Cortex of kidney (tissue), 1 donor: ENCODE measurements at places on chromosomes 3 and 15.

GRCh38 chr15:83775738-83776137, 121.8 kb downstream of the ADAMTSL3 start:
- no peak for DNase-seq

DNA sequence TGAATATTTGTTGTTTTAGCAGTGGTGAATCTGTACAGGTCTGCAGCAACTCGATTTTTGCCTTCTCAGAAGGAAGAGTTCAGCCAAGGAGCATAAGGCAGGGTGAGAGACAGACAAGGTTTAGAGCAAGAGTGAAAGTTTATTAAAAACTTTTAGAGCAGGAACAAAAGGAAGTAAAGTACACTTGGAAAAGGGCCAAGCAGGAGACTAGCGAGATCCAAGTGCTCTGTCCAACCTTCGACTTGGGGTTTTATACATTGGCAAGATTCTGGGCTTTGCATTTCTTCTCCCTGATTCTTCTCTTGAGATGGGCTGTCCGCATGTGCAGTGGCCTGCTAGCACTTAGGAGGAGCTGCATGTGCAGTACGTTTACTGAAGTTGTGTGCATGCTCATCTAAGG, 46.7 kb upstream of the AADACL2 start:
- no peak for DNase-seq

- no peak for DNase-seq
These were observed 110.4 kb downstream of the FILIP1L start for GRCh38 chr3:100003609-100004503.

GRCh38 chr15:42151736-42152135, 4.7 kb downstream of the PLA2G4F start:
- DNase-seq, result no peak

GRCh38 chr3:182248349-182248880, 536.7 kb downstream of the SOX2 start:
- DNase-seq, result no peak

- no peak for DNase-seq
These were observed at the start of gene CPNE9 for GRCh38 chr3:9703736-9704346. TSS of gene CPNE9 (plus strand) at chr3:9703833. CDS start at chr3:9703997, 164 bp downstream.

DNA sequence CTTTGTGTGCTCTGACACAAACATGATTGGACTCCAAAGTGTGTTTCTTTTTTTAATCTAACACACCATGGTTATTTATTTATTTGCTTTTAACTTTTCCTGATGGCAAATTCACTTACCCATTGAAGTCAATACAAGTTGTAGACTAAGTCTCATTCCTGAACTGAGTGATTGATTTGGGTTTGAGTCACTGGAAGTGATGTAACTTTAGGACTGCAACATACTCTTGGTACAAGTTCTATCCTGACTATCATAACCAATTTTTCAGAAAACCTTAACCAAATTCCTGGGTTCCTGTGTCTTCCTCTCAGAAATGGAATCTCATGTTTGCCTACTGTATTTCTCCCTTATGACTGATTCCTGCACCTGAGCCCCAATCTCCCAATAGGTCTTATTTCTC, 590.0 kb upstream of the ROBO1 start:
- DNase-seq, result no peak

- DNase-seq, result no peak
These were observed 24.9 kb upstream of the ARPIN start for GRCh38 chr15:89937365-89938350.

GRCh38 chr15:35843498-35843897, 297.5 kb upstream of the DPH6 start:
- DNase-seq, result no peak

GRCh38 chr3:44942202-44942921, 33.6 kb downstream of the ZDHHC3 start:
- no peak for DNase-seq

- no peak for DNase-seq
These were observed 86.6 kb downstream of the FNDC3B start for GRCh38 chr3:172125963-172126457.

DNA sequence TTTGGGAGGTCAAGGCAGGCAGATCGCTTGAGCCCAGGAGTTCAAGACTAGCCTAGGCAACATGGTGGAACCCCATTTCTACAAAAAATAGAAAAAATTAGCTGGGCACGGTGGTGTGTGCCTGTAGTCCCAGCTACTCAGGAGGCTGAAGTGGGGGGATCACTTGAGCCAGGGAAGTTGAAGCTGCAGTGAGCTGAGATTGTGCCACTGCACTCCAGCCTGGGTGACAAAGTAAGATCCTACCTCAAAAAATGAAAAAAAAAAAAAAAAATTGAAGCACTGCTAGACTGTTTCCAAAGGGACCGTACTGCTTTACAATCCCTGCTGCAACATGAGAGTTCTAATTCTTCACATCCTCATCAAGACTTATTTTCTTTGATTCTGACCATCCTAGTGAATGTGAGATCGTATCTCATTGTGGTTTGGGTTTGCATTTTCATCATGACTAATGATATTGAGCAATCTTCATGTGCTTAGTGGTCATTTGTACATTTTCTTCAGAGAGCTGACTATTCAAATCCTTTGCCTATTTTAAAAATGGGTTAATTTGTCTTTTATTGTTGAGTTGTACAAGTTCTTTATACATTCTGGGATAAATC, 10.8 kb downstream of the CMTM8 start:
- no peak for DNase-seq

DNA sequence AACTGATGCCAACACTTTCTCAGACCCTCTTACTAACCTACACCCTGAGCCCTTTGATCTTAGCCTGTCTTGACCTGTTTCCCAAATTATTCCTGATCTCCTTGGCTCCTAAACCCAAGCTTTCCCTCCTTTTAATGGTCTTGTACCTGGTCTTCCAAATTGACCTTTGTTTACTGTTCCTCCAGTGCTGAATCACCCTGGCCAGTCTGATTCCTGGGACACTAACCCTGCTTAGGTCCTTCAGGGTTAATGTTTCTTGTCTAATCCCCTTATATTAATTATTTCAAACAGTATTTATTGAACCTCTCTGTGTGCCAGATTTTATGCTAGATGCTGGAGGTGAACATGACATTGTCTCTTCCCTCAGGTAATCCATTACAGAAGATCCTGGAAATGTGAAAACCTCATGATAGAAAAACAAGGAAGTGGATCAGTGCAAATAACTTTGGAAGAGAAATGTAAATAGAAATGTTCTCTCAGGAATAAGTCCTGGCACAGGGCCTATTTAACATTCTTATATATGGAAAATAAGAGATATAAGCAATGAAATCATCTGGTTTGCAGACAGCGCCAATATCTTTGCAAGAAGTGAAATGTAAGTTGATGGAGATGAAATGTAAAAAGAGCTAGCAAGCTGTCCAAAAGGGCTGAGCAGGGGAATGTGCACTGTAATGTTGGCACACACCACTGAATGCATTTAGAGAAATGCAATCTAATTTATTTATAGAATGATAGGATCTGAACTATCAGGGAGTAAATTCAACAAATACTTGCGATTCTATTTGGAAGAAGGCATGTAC, 20.7 kb downstream of the HGD start:
- DNase-seq, result no peak

- no peak for DNase-seq
These were observed 89.0 kb downstream of the MRPL46 start for GRCh38 chr15:88378188-88378637.

- no peak for DNase-seq
These were observed 15.0 kb upstream of the JMJD7 start for GRCh38 chr15:41812820-41813375.

- no peak for DNase-seq
These were observed 1.2 kb downstream of the ROBO2 start for GRCh38 chr3:77040926-77041722.

- no peak for DNase-seq
These were observed 5.1 kb downstream of the ABHD5 start for GRCh38 chr3:43695863-43696262.

DNA sequence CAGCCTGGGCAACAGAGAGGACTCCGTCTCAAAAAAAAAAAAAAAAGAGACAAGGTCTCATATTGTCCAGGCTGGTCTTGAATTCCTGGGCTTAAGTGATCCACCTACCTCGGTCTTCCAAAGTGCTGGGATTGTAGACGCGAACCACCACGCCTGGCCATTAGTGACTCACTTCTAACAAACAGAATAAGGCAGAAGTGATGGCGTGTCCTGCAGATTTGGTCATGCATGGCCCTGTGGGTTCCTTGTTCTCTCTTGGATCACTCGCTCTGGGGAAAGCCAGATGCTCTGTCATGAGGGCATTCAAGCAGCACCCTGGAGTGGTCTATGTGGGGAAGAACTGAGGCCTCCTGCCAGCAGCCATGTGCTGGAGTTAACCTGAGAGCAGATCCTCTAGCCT, 27.4 kb upstream of the TJP1 start:
- DNase-seq, result no peak

GRCh38 chr3:95134693-95135413, 1072.0 kb downstream of the NSUN3 start:
- no peak for DNase-seq

GRCh38 chr3:51099794-51100535, 285.1 kb upstream of the MANF start:
- no peak for DNase-seq

GRCh38 chr15:42332331-42332730, 27.0 kb upstream of the CAPN3 start:
- DNase-seq, result no peak

DNA sequence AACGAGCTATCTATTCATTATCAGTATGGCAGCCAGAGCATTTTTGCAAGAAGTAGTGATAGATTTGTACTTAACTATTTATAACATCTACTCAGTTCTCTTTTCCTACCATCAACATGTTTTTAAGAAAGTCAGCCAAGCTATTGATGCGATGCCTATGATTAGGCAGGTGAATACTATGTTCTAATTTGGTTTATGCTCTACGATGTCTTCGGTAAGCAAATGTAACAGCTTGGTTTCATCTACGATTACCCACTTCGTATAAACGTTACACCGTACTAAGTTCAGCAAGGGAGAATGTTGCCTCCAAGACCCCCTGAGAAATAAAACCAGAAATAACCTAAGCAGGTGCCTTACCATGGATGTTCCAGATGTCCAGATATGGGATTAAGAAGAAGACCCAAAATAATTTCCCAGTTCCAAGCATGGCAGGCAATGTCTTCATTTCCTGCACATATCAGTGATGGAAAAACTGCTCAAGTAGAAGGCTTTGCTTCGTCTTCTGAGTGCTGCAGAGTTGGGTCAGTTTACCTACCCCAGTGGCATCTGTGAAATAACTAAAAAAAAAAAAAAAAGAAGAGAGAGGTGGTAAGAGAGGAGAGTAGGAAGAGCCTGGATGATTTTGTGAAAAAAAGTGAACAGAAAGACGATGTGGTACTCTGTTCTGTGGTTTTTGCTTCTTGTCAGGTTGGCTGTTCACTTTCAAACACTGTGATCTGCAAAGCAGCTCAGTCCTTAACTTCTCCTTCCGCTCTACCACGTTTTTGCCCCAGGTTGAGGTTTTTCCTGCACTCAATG, at the start of gene BTLA:
BTLA (minus strand) TSS at position 559 of the 798 bp plus-strand sequence; CDS start at position 445, 114 bp downstream.
- no peak for DNase-seq

GRCh38 chr3:126474498-126475412, 936 bp downstream of the ZXDC start:
- DNase-seq, result no peak

DNA sequence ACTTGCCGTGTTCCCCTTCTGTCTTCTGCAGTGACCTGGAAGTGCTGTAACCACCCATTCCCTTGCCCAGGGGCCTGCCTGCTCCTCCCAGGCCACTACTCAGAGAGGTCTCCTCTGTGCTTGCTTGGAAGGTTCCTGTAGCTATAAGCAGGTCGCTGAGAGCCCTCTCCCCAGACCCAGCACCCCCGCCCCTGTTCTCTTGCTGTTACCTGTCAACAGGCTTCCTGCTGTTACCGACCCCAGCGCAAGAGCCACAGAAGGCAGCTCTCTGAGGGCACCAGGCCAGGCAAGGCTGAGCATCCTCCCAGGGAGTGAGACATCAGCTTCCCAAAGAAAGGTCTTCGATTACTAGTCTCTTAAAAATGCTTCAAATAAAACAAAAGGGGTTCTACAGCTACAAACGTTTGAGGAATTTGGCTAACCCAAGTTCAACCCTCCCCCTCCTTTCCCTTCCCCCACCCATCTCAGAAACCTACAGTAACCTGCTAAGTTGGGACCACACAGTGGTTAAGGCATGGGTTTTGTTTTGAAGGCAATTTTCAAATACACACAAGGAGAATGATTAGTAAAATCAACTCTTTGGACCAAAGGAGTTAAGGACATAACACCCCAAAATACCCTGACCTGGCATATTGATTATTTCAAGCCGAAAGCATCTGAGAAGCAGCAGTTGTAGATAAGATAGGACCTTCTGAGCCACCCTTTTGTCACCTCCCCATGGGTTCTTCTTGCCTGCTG, 74.9 kb upstream of the MFGE8 start:
- DNase-seq, result no peak

- DNase-seq, result no peak
These were observed 61.3 kb downstream of the PPARG start for GRCh38 chr3:12349895-12350811.

DNA sequence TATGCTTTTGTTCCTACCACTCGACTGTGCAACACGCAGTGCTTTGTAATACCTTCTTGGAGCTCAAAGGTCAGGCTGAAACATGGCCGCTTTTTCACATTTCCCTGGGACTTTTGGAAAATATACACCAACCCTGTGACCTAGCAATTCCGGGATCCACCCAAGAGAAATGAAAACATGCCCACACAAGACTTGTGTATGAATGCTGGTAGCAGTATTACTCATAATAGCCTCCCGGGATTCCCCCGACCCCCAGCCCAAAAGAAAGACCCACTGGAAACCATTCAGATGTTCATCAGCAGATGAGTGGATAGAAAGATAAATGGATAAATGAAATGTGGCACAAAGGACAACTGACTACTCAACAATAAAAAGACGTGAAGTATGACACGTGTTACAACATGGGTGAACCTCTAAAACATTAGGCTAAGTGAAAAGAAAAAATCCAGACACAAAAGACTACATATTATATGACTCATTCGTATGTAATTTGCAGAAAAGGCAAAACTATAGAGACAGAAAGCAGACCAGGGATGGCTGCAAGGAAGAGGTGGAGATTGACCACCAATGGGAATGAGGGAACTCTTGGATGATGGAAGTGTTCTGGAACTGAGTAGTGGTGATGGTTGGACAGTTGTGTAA, 104.1 kb downstream of the PGPEP1L start:
- no peak for DNase-seq

DNA sequence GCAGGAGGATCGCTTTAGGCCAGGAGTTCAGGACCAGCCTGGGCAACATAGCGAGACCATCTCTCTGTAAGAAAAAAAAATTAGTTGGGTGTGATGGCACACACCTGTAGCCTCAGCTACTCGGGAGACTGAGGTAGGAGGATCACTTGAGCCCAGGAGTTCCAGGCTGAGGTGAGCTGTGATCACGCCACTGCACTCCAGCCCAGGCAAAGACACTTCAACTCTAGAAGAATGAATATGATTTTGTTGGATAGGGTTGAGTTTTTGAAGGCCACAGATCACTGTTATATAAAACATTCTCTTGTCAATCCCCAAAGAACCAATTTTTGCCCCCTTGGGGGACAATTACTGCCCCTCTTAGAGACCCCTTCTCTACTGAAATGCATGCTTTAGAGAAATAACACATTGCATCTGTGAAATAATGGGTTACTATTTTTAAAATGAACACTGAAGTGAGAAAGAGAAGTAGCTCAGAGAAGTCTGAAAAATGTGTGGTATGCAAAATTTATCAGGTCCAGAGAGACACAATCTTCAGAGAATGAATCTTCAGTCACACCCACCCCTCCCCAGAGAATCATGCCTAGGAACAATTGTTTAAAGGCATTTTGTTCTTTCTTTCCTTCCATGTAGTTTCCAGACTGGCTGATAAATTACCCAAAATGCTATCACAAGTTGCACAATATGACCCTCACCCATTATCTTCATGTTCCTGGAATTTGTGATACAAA, 42.7 kb downstream of the METTL6 start:
- no peak for DNase-seq
